NCI-H1105 treated with DMSO at 0.1 percent for 48 hours (cell line): ENCODE measurements at places on chromosomes 6 and 20.

- DNase-seq, result peak; percentile 71
Observed at GRCh38 chr6:27280064-27280539, 32.0 kb downstream of the POM121L2 start.

DNA sequence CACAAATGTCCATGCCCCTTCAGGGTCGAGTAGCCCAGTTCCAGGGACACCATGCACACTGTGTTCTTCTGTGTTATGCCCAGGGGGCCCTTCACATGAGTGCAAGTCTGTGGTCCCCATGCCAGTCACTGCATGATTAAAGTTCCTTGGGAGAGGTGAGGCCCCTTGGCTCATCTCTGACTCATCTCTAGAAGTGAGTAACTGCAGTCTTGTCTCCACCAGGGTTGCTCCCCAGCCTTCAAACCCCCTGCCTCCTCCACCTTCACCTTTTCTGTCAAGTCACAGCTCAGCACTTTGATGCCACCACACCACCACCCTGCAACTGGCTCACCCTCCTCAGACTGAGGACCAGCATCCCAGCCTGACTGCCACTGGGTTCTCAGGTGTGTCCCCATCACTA is 161.7 kb downstream of the UNC5CL start:
- no peak for DNase-seq

DNA sequence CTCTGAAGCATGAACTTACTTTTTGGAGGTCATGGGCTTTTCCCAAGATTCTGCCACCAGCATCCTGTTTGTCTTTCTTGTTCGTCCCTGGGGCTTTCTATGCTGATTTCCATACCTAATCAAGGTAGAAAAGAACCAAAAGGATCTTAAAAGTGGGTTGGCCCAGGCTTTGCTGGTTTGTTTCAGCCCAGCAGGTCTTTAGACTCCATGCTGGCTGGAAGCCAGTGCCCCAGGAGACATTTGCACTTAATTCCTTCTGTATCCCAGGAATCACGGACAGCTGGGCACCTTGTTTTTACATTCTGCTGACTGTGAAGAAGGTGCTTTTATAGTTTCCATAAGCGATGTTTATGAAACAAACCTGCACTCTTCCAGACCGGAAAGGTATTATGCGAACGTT is 195.9 kb downstream of the CDH4 start:
- peak; percentile 64 for DNase-seq

DNA sequence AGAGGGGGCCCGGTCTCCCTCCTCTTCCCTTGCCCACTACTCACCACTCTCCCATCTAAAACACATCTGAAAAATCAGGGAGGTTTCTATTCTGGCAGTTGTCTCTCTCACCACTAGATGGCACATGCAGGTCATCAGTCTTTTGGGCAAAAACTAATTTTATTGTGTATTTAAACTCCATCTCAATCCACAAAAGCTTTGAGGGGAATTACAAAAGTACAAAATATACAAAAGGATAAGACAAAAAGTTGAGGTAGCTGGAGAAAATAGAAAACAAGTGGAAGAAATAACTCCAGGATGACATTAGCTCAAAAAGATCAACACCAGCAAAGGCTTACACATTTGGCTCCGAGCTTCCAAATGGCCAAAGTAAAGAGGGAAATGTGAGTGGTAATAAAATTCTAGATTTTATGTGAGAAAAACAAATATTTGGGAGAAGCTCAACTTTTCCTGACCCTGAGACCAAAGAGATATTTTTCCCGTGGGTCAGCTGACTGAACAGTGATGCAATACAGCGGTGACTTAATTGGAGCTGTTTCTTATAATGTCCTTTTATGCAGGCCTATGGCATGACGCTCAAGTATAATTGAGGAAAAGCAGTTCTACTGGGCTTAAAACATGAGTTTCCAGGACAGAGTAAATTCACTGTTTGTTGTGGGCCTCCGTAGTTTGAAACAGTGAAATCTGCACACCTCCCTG is 79.8 kb upstream of the CHD6 start:
- DNase-seq, result peak; percentile 72

GRCh38 chr6:112927641-112928320 is 580.7 kb downstream of the RFPL4B start:
- no peak for DNase-seq

DNA sequence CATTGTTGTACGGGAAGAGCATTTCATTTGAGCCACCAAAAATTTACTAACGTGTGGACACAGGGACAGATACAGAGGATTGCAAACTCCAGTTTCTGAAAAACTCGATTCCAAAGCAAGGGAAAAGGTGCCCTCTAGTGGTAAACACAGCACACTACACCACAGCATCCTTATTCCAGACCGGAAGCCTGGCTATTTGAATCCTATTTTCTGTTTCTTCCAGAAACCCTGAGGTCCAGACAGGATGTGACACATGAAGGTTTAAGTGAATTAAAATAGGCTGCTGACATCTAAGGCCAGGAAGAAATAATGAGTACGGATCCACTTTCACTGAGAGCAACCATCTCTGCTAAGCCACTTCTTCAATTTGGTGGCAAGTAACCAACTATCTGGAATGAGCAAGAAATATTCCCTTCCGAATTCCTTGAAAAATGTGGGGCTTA is 31.8 kb upstream of the GMPR start:
- peak; percentile 57 for DNase-seq

GRCh38 chr6:84910906-84911607 is 146.7 kb upstream of the TBX18 start:
- no peak for DNase-seq

DNA sequence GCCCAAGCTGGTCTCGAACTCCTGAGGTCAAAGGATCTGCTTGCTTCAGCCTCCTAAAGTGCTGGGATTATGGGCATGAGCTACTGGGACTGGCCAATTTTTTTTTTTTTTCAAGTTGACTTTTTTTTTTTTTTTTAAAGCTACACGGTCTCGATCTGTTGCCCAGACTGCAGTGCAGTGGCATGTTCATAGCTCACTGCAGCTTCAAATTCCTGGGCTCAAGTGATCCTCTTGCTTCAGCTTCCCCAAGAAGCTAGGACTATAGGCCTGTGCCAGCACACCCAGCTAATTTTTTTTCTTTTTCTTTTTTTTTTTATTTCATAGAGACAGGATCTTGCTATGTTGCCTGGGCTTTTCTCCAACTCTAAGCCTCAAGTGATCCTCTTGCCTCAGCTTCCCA is 59.5 kb downstream of the NCOA3 start:
- no peak for DNase-seq

DNA sequence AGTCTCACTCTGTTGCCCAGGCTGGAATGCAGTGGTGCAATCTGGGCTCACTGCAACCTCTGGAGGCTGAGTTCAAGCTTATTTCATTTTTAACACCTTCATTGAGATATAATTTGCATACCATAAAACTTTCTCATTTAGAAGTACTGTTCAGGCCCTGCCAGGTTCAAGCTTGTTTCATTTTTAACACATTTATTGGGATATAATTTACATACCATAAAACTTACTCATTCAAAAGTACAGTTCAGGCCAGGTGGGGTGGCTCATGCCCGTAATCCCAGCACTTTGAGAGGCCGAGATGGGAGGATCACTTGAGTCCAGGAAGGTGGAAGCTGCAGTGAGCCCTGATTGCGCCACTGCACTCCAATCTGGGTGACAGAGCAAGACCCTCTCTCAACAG is 5.5 kb downstream of the OR2B6 start:
- DNase-seq, result no peak

GRCh38 chr6:146560607-146561006 is 17.0 kb downstream of the RAB32 start:
- no peak for DNase-seq

DNA sequence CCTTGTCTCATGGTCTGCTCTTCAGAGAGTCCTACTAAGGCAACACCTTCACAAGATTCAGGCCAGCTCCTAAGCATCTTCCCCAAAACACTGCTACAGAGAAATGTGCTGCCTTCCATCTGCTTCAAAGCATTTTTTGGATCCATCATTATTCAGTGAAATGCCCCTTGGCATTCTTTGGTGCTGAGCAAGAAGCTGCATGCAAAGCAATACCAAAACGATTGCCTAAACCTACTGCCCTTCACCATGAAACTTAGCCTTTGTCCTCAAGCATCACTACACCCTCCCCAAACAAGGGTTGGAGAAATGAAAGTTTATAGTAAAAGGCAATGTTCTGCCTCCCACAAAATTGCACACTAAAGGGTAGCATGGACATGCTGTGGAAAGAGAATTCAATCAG is 93.5 kb downstream of the SNAP25 start:
- no peak for DNase-seq

GRCh38 chr6:75418233-75418632 is 75.4 kb downstream of the FILIP1 start:
- peak; percentile 40 for DNase-seq

- DNase-seq, result no peak
Observed at GRCh38 chr6:90251295-90251992, 45.2 kb downstream of the BACH2 start.

DNA sequence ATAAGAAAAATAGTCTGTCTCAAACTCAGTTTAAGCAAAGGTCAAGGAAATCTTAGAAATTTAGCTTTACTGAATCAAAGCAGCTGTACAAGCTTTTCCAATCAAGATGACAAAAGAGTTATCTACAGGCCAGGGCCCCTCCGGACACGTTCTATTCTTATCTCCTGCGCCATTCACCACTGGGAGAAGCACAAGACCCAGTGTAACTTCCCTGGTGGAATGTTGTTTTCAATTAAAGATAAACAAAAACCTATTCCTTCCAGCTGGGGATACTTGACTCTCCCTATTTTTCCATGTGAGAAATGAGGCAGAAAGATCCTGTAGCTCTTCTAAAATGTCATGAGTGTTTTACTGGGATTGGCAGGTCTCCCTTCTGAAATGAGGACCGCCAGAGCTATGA is 123.3 kb downstream of the TBX18 start:
- no peak for DNase-seq

- DNase-seq, result peak; percentile 56
Observed at GRCh38 chr6:153616506-153616905, 422.5 kb upstream of the OPRM1 start.

GRCh38 chr6:53877151-53877550 is 82.3 kb downstream of the LRRC1 start:
- no peak for DNase-seq

DNA sequence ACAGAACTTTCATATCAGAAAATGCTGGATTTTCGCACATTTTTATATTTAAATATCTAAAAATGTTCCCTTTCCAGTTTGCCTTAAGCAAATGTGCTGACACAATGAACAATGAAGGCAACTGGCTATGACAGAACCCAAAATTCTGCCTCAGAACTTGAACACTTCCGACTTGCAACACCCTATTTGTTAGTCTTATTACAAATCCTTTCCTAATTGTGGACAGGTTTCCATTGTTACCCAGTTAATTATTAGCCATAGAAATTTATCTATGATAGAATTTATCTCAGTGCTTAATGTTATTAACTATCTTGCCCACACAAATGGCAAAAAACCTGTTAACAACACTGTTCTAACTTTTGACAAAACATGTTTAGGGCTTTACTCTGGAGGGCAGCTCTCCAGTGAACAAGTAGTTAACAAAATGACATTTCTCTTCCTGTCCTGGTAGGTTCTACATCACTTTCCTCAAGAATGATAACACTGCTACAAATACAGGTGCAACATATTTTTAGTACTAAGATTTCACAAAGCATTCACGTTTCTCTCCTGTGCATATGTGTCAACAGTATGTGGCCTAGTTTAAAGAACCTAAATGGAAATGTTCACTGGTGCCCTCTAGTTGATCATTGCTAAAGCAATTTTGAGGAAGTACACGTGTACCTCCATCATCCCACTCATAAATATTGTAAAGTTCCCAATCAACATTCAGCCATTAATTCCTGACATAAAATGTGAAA is 58.4 kb downstream of the HIVEP2 start:
- DNase-seq, result peak; percentile 5

DNA sequence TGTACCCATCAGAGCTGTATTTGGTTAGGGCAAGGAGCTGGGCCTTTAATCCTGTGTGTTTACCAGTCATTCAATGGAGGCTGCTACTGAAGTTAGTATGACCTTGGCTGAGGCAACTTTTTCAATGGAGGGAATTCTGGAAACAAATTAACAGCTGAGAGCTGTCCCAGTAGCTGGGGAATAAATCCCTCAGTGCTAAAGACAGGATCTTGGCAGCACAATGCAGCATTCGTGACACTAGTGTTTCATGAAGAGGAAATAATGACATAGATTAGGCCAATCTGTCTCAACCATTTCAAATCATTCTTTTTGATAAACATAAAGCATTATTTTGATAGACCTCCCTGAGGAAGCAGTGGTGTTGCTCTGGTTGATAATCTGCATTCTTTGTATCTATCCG is 42.9 kb downstream of the GRM1 start:
- DNase-seq, result no peak

DNA sequence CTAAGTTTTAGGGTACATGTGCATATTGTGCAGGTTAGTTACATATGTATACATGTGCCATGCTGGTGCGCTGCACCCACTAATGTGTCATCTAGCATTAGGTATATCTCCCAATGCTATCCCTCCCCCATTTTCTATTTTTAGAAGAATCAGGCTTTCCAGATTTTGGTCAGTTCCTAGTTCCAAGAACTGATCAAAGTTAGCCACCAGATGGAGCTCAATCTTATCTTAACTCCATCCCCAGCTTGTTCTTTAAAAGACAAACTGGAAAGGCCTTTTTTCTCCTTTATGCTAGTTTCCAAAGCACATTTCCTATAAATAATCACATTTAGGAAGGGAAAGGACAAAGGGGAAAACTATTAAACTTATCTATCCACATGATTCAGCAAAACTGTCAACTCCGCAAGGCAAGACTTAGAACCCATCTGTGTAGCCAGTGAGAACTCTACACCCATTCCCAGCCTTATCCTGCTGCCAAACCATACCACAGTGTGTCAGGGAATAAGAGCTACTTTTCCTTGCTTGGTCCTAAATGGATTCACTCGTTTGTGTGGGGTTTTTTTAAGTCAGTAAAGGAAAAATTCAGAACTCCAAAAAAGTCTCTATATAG is 22.8 kb upstream of the KHDC1 start:
- DNase-seq, result peak; percentile 12

- no peak for DNase-seq
Observed at GRCh38 chr6:168686029-168686738, 245.2 kb downstream of the SMOC2 start.

DNA sequence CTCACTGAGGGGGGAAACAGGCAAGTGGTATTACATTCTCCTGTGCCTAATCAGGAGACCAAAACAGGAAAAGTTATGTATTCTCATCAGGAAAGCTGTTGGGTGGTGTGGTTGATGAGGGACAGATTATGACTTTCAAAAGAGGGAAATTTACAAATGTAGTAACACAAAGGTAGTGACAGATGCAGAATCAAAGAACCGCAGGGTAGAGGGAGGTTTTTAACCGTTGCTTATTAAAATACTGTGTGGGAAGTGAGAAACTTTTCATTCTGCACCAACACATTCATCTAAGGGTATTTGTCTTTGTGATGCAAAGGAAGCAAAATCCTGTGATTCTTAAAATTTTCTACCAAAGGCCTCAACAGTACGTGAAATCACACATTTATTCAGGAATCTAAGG is 288.2 kb upstream of the MAN1A1 start:
- no peak for DNase-seq

DNA sequence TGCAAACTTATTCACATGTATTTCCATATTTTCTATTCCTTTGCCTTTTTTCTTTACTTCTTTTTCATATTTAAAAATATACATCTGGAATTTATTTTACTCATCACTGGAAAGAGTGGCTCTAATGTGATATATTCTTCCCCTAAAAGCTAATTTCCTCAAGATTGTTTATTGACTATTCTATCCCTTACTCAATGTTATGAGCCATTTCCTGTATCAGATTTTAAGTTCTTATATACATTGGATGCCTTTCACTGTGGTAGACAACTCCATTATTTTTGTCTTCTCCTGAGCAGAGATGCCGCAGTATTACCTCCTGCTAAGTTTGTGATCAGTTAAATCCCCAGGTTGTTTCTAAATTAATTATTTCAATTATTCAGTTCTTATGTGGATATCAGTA is 418.4 kb upstream of the JAG1 start:
- no peak for DNase-seq

GRCh38 chr6:80227545-80228105 is 121.2 kb downstream of the BCKDHB start:
- no peak for DNase-seq
